Inflammatory macrophage treated with lipopolysaccharide for 1 hour (primary cell): ENCODE measurements at places on chromosomes 4 and X.

GRCh38 chrX:48480583-48480982, 4.6 kb downstream of the FTSJ1 start:
- no peak for DNase-seq

GRCh38 chrX:71195964-71196649, 26.9 kb upstream of the GJB1 start:
- no peak for DNase-seq

DNA sequence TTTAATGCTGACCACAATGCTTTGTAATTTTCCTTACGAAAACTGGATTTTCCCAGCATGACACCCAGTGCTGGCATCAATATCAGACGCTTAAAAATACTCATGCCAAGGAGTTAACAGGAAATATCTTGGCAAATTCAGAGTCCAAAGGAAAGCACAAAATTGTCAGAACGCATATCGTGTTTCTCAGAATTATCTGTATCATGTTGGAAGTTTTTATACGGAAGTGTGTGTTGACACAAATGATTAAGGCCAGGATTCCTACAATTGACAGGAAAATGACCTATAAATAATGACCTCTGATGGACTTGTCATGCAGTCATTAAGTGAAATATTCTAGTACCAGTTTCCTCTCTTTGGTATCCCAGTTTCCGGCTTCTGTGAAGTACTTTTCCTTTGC, 132.1 kb upstream of the TLL1 start:
- peak; percentile 12 for DNase-seq

DNA sequence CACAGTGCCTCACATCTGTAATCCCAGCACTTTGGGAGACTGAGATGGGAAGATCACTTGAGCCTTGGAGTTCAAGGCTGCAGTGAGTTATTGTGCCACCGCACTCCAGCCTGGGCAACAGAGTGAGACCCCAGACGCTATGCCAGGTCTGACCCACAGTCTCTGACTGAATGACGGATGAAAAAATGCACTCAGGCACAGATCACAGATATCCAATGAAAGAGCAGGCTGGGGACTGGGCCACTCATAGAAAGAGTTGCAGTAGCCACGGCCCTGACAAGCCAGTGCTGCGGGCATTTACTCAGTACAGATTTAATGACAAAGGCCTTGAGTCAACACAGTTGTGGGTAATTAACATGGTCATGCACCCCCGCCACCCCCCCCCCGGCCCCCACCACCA, 22.7 kb downstream of the NUDT6 start:
- no peak for DNase-seq

DNA sequence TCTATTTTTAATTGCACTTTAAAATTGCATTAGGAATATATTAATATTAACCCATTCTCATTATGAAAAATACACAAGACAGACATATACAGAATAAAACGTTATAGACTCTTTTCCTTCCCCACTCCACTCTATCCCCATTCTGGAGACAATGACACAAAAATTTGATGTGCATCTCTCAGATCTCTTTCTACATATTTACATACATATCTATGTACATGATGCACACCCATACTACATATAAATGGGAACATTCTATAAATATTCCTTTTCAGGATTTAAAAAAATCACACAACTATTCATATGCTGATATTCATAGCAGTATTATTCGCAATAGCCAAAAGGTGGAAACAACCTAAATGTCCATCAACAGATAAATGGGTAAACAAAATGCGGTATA, 2.4 kb upstream of the CXorf66 start:
- no peak for DNase-seq

GRCh38 chr4:47668810-47669408, 169.0 kb downstream of the CORIN start:
- DNase-seq, result peak; percentile 72
